ENCODE measurements at places on chromosomes 6 and 20. TPM values are rescaled to one million over a fixed set of nuclear protein-coding genes. Genes with fewer than 3 reads are reported as not detected.

Gene LHFPL5
- total RNA-seq, result not detected

Gene SNAP25
- total RNA-seq, result 12.5 TPM

Gene VARS2
- total RNA-seq, result 43.8 TPM

Gene HCK
- total RNA-seq, result not detected

Gene MUC21
- 0.65 TPM for total RNA-seq

Gene COX4I2
- not detected for total RNA-seq

Gene TXLNB
- total RNA-seq, result 0.22 TPM

Gene LRRC1
- 28.9 TPM for total RNA-seq
